Activated CD4-positive, alpha-beta T cell treated with anti-CD3 and anti-CD28 coated beads for 24 hours (primary cell): ENCODE measurements at places on chromosomes 4 and X.

GRCh38 chr4:62814510-62815047, 1594.7 kb downstream of the TECRL start:
- DNase-seq, result no peak

GRCh38 chr4:113481820-113482219, 279.7 kb downstream of the CAMK2D start:
- no peak for DNase-seq

- DNase-seq, result no peak
Observed at GRCh38 chr4:4642496-4643000, 100.7 kb upstream of the STX18 start.

DNA sequence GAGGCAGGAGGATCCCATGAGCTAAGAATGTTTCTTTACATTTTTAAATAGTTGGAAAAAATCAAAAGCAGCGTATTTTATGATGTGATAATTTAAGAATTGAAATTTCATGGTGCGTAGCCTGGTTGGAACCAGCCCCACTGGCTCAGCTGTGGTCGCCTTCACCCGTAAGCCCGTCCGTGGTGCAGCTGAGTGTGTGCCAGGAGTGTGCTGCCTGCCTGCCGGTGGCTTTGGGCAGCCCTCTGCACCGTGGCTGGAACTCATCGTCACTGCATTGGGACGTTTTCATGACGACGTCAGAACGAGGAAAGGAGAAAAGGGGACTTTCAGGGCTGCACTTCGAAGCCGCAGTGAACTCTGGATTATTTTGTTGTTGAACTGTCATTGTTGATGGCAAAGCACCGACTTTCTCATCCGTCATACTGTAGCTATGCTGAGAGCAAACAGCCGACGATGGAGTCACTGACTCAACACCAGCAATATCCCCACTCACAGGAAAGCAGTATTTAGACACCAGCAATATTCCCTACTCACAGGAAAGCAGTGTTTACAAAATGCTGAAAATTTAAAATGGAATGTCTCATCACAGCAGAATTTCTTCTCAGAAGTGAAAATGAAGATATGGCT, 35.1 kb downstream of the PCGF3 start:
- DNase-seq, result no peak

- DNase-seq, result peak; percentile 14
Observed at GRCh38 chr4:186192066-186192612, 772 bp downstream of the CYP4V2 start.

- DNase-seq, result no peak
Observed at GRCh38 chr4:40269133-40269532, 66.0 kb upstream of the CHRNA9 start.

- no peak for DNase-seq
Observed at GRCh38 chr4:121156822-121157769, 7.0 kb downstream of the TNIP3 start.

DNA sequence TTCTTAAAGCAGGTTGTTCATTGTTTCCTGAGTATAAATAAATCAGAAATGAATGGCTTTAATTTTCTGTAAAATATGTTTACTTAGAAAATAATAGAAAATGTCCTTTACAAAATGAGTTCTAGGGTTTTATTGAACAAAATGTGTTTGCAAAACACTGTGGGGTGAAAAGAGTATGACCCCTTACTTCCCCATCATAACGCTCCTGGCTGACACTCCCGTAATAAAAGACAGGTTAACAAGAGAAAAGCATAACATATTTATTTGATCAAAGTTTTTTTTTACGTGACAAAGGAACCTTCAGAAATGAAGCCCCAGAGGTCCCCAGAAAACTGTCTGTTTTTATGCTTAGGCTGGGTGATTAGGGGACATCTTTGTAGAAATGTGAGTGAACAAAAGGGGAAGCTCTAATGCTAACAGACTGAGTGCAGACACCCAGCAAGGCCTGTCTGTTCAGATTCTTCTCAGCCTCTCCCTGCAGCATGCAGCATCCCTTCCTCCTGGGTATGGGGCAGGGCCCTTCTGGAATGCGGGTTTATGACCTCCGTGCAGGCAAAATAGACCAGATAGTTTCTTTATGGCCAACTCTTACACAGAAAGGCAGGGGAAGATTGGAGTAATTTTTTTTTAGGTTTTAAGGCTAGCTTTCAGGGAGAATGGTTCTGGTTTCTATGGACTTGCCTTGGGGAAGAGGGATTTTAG, 26.1 kb downstream of the ZFP42 start:
- DNase-seq, result no peak
